ENCODE measurements at places on chromosomes 5 and 9. TPM values are rescaled to one million over a fixed set of nuclear protein-coding genes. Genes with fewer than 3 reads are reported as not detected.

The PCDHAC1 gene
- 0.10 TPM for total RNA-seq

The BTNL8 gene
- total RNA-seq = not detected

The TEK gene
- 89.3 TPM for total RNA-seq

The F12 gene
- 0.57 TPM for total RNA-seq

The IGFBPL1 gene
- total RNA-seq = not detected

The KLF9 gene
- 17.3 TPM for total RNA-seq

The YTHDC2 gene
- total RNA-seq = 34.9 TPM

The FOXI1 gene
- total RNA-seq = under 0.01 TPM

The NOXA1 gene
- total RNA-seq = 2.0 TPM

The CCDC183 gene
- 0.65 TPM for total RNA-seq

The ZNF622 gene
- total RNA-seq = 34.0 TPM

The HTR1A gene
- not detected for total RNA-seq

The ITGA2 gene
- 159 TPM for total RNA-seq

The LARP1 gene
- total RNA-seq = 170 TPM

The PCDHB4 gene
- total RNA-seq = 0.33 TPM

The CPLANE1 gene
- 23.9 TPM for total RNA-seq

The CCDC187 gene
- not detected for total RNA-seq

The SLC6A18 gene
- total RNA-seq = not detected

The FAM169A gene
- total RNA-seq = under 0.01 TPM

The NMUR2 gene
- not detected for total RNA-seq

The FOXD4L5 gene
- not detected for total RNA-seq

The KCNN2 gene
- total RNA-seq = 3.3 TPM

The TLX3 gene
- not detected for total RNA-seq

The STPG3 gene
- total RNA-seq = not detected

The AMBP gene
- not detected for total RNA-seq

The LCN1 gene
- total RNA-seq = not detected

The MEIKIN gene
- total RNA-seq = not detected

The NR2F1-AS1 gene
- 16.4 TPM for total RNA-seq

The FBP1 gene
- total RNA-seq = 3.2 TPM

The ARID3C gene
- total RNA-seq = 0.33 TPM

Measured in vein endothelial cell (primary cell).